Activated T-helper 1 cell treated with anti-CD3 and anti-CD28 coated beads, Interleukin-12 subunit alpha, Interleukin-12 subunit beta, Interleukin-2, Interleukin-4 antibody, amounts not matched to agents 30 ng/mL and 10 ng/mL and 1 ng/mL, durations not matched to agents 14 hours and 24 hours and 36 hours (primary cell): ENCODE measurements at places on chromosomes 16 and 17.
A peak's percentile ranks its signal among the peaks of the same experiment; 100 is the strongest.

GRCh38 chr17:14815079-14815478 is 450.0 kb downstream of the PMP22 start:
- DNase-seq = no peak
- H3K4me1 ChIP-seq = peaks cover 5% of the 10 kb centered on the region
- no peak overlapping the region for H3K27ac ChIP-seq
- peaks cover 4% of the 10 kb centered on the region for H3K27me3 ChIP-seq

DNA sequence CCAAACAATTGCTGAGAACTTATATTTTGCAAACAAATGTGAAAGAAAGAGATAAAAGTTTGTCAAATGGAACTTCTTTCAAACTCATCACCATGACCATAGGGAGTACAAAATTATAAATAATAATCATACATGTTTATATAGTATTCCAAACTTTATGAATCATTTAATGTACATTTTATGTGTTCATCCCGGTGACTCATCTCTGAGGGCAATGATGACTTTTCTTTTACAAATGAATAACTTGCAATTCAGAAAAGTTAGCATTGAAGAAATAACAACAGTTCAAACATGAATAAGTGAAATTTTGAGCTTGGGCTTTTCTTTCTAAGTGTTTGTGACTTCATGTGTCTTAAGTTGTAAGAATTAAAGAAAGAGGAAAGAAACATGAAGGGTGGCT is 66.3 kb upstream of the CDH8 start:
- no peak overlapping the region for H3K27ac ChIP-seq
- H3K36me3 ChIP-seq = no peaks in the 10 kb centered on the region
- no peak overlapping the region for H3K4me3 ChIP-seq
- H3K4me1 ChIP-seq = no peaks in the 10 kb centered on the region
- DNase-seq = no peak
- no peaks in the 10 kb centered on the region for H3K27me3 ChIP-seq

- H3K27ac ChIP-seq = no peak overlapping the region
- no peak overlapping the region for H3K4me3 ChIP-seq
These were observed 64.7 kb downstream of the KLHDC4 start for GRCh38 chr16:87701078-87701460.

GRCh38 chr17:57453841-57454425 is 197.6 kb downstream of the MSI2 start:
- peaks cover 81% of the 10 kb centered on the region for H3K4me1 ChIP-seq
- no peak for DNase-seq
- H3K4me3 ChIP-seq = peak overlapping the region; percentile 55
- H3K36me3 ChIP-seq = peaks cover 32% of the 10 kb centered on the region
- peak overlapping the region; percentile 91 for H3K27ac ChIP-seq

DNA sequence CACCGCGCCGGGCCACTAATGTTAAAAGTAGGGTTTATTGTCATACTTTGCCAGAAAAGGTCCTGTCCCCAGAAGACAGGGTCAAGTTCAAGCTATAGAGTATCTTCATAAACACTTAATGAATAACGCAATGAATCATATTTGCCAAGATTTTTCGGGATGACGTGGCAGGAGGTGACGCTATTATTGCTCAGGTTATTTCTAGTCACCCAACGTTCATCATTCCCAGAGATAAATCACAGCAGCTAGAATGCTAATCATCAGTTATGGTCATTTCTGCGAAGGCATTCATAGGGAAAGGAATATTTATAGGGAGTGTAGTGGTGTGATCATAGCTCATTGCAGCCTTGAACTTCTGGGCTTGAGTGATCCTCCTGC is 2.0 kb downstream of the TMC5 start:
- H3K4me3 ChIP-seq = no peak overlapping the region
- no peaks in the 10 kb centered on the region for H3K36me3 ChIP-seq
- H3K27ac ChIP-seq = no peak overlapping the region

DNA sequence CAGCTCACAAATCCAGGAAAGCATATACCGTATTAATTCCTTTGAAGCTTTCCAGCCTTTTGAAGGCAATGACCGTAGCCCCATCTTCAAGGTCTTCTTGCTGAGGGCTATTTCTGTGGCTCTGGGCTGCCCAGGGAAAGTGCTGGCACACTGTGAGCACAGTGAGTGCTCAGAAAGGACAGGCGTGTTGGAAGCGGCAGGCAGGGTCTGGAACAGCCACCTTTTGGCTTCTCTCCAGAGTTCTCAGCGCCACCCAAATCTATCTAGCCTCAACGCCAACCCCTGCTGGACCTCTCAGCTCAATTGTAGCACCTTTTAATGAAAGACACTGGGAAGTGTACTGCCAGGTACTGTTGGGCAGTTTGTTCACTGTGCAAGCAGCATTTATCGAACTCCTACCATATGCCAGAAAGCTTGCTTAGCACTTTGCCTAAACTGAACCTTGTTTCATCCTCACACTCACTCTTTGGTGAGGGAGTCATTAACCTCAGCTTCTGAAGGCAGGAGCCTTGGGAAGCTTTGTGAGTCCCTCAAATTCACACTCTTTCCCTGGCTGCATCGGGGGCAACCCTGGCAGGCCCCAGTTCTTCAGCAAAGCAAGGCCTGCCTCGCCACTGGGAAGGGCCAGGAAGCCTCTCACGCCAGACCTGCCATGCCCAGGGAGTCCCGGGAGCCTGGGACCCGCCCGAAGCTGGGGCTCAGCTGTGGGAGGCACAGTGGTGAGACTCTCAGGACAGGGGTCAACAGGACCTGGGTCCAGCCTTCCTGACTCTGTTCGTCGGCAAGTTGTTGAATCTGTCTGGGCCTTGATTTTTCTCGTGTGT is 13.5 kb upstream of the CIBAR2 start:
- no peak overlapping the region for H3K27ac ChIP-seq
- no peaks in the 10 kb centered on the region for H3K36me3 ChIP-seq
- peaks cover 11% of the 10 kb centered on the region for H3K4me1 ChIP-seq
- no peak for DNase-seq
- no peak overlapping the region for H3K4me3 ChIP-seq

DNA sequence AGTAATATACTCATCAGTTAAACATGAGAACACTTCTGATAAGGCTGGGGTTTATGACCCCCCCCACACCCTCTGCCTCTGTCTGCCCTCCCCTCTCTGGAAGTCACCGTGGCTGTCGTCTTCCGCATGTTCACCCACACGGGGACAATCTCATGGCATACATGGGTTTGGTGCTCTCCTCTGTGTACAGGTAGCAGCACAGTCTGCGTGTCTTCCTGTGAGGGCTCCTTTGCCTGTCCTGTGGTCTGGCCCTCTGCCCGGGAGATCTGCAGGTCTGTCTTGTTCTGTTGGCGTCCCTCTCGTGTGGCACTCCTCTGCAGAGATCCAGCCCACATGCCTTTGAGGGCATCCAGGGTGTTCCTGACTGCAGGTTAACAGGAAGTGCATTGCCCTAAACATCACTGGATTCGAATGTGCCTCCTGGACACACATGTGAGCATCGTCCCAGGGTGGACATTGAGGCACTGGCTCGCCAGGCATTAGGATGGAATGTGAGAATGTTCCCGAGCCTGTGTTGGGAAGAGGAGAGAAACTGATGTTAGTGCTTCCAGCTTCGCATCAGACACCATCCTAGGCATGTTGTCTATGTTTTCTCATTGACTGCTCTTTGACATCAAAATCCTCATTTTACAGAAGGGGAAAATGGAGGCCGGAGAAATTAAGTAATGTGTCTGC is 54.5 kb downstream of the NKD1 start:
- DNase-seq = no peak
- H3K4me1 ChIP-seq = peaks cover 15% of the 10 kb centered on the region
- no peak overlapping the region for H3K27ac ChIP-seq
- H3K4me3 ChIP-seq = no peak overlapping the region

- H3K4me1 ChIP-seq = peaks cover 12% of the 10 kb centered on the region
- peaks cover 5% of the 10 kb centered on the region for H3K36me3 ChIP-seq
- H3K4me3 ChIP-seq = no peak overlapping the region
- no peak overlapping the region for H3K27ac ChIP-seq
These were observed 20.1 kb downstream of the UBE2O start for GRCh38 chr17:76432712-76433336.

- H3K27ac ChIP-seq = no peak overlapping the region
- peaks cover 14% of the 10 kb centered on the region for H3K4me1 ChIP-seq
- no peak for DNase-seq
These were observed 15.6 kb downstream of the MRPS23 start for GRCh38 chr17:57834146-57834741.

- H3K36me3 ChIP-seq = peaks cover 8% of the 10 kb centered on the region
- no peaks in the 10 kb centered on the region for H3K27me3 ChIP-seq
- peaks cover 50% of the 10 kb centered on the region for H3K4me1 ChIP-seq
- peak overlapping the region; percentile 80 for H3K4me3 ChIP-seq
- peak overlapping the region; percentile 71 for H3K27ac ChIP-seq
These were observed 2.2 kb downstream of the SNN start for GRCh38 chr16:11670171-11671131.

- peak overlapping the region; percentile 51 for H3K27ac ChIP-seq
- H3K36me3 ChIP-seq = peaks cover 9% of the 10 kb centered on the region
- peaks cover 63% of the 10 kb centered on the region for H3K4me1 ChIP-seq
- no peak for DNase-seq
- no peaks in the 10 kb centered on the region for H3K27me3 ChIP-seq
These were observed 133.6 kb downstream of the SNX11 start for GRCh38 chr17:48241131-48241591.

GRCh38 chr16:67919622-67920221 is 11.9 kb downstream of the CTRL start:
- H3K36me3 ChIP-seq = peaks cover 6% of the 10 kb centered on the region
- peaks cover 30% of the 10 kb centered on the region for H3K4me1 ChIP-seq
- H3K27me3 ChIP-seq = no peaks in the 10 kb centered on the region
- DNase-seq = no peak
- peak overlapping the region; percentile 55 for H3K27ac ChIP-seq
- H3K4me3 ChIP-seq = no peak overlapping the region

GRCh38 chr16:74813109-74813641 is 38.6 kb upstream of the FA2H start:
- DNase-seq = peak; percentile 63
- H3K27me3 ChIP-seq = peaks cover 4% of the 10 kb centered on the region

DNA sequence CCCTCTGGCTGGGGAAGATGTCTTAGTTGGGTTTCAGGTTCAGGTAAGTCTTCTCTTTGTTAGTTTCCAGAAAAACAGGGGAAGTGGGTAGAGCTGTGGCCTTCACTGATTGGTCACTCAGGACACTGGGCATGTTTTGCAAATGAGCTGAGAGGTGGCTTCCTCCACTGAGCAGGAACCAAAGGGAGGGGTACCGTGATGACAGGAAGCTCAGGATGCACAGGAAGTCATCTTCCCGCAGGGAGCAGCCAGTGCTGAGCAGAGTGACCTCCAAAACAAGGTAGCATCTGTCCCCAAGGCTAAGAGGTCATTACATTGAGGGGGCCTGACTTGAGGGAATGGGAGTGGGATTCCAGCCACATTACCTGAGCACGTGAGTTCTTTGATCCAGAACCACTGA is 5.6 kb downstream of the NT5C start:
- DNase-seq = peak; percentile 19
- H3K27me3 ChIP-seq = no peaks in the 10 kb centered on the region
- H3K4me3 ChIP-seq = peak overlapping the region; percentile 40
- peaks cover 23% of the 10 kb centered on the region for H3K36me3 ChIP-seq
- H3K4me1 ChIP-seq = peaks cover 35% of the 10 kb centered on the region

- DNase-seq = no peak
- peaks cover 32% of the 10 kb centered on the region for H3K4me1 ChIP-seq
- no peak overlapping the region for H3K4me3 ChIP-seq
- peaks cover 2% of the 10 kb centered on the region for H3K36me3 ChIP-seq
- H3K27ac ChIP-seq = peak overlapping the region; percentile 47
These were observed 3.5 kb upstream of the RAB37 start for GRCh38 chr17:74733365-74734122.

GRCh38 chr16:56463153-56463552 is 11.8 kb downstream of the OGFOD1 start:
- H3K27me3 ChIP-seq = no peaks in the 10 kb centered on the region
- no peak overlapping the region for H3K4me3 ChIP-seq
- H3K36me3 ChIP-seq = peaks cover 54% of the 10 kb centered on the region
- H3K4me1 ChIP-seq = no peaks in the 10 kb centered on the region
- H3K27ac ChIP-seq = no peak overlapping the region

DNA sequence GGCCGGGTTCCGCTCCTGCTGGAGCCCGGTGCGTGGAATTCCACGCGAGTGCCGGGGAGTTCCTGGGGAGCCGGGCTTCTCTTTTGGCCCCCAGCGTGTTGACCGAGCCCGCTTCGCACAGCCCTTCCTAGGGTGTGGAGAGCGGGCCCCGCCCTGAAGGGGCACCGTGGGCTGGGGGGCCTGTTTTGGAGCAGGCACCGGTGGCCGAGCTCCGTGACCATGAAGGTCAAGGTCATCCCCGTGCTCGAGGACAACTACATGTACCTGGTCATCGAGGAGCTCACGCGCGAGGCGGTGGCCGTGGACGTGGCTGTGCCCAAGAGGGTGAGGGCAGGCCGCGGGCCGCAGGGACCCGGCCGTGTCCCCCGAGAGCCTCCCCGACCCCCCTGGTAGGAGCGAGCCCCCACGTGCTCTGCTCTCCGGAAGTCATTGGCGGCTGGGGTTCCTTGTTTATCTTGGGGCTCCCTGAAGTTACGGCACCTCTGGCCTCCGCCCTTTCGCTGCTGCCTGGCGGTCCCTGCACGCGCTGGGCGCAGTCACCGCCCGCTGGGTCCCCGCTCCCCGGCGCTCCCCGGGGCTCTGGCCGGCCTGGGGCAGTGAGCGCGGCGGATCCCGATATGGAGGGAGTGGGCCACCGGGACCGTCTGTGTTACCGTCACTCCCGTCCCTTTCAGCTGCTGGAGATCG is 528 bp downstream of the HAGHL start:
- peak overlapping the region; percentile 49 for H3K4me3 ChIP-seq
- H3K27ac ChIP-seq = no peak overlapping the region
- DNase-seq = no peak
- peaks cover 3% of the 10 kb centered on the region for H3K27me3 ChIP-seq

DNA sequence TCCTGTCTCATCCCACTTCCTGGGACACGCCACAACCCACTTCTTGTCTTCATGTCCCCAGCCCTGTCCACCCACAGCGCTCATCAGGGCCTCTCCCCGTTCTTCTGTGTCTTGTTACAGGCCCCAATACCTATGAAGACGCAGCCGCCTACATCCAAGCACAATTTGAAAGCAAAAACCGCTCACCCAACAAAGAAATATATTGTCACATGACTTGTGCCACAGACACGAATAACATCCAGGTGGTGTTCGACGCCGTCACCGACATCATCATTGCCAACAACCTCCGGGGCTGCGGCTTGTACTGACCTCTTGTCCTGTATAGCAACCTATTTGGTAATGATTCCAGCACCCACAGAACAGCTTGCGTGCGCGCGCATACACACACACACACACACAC is 70.6 kb downstream of the AMFR start:
- no peak for DNase-seq
- H3K27ac ChIP-seq = no peak overlapping the region

- H3K36me3 ChIP-seq = no peaks in the 10 kb centered on the region
- DNase-seq = no peak
- no peaks in the 10 kb centered on the region for H3K4me1 ChIP-seq
- no peak overlapping the region for H3K27ac ChIP-seq
- no peak overlapping the region for H3K4me3 ChIP-seq
- peaks cover 2% of the 10 kb centered on the region for H3K27me3 ChIP-seq
These were observed 30.2 kb downstream of the SLC6A2 start for GRCh38 chr16:55685973-55686372.

- no peak for DNase-seq
- peaks cover 7% of the 10 kb centered on the region for H3K27me3 ChIP-seq
- H3K4me1 ChIP-seq = no peaks in the 10 kb centered on the region
- no peaks in the 10 kb centered on the region for H3K36me3 ChIP-seq
- H3K4me3 ChIP-seq = no peak overlapping the region
These were observed 8.5 kb downstream of the ST6GALNAC1 start for GRCh38 chr17:76635039-76635438.

- peaks cover 8% of the 10 kb centered on the region for H3K36me3 ChIP-seq
- peak within 1 kb of the TSS; percentile 88 for H3K27ac ChIP-seq
- peaks cover 37% of the 10 kb centered on the region for H3K4me1 ChIP-seq
- peak within 1 kb of the TSS; percentile 88 for H3K4me3 ChIP-seq
These were observed at the start of gene PDPK1 for GRCh38 chr16:2537451-2538379. TSS of gene PDPK1 (plus strand) at chr16:2538021. CDS start at chr16:2538113, 92 bp downstream.

GRCh38 chr16:24700549-24701392 is 28.7 kb upstream of the TNRC6A start:
- H3K36me3 ChIP-seq = no peaks in the 10 kb centered on the region
- H3K4me1 ChIP-seq = no peaks in the 10 kb centered on the region
- no peaks in the 10 kb centered on the region for H3K27me3 ChIP-seq
- H3K4me3 ChIP-seq = no peak overlapping the region
- H3K27ac ChIP-seq = no peak overlapping the region
